ENCODE measurements at places on chromosomes 7 and 10. TPM values are rescaled to one million over a fixed set of nuclear protein-coding genes. Genes with fewer than 3 reads are reported as not detected.

DNA sequence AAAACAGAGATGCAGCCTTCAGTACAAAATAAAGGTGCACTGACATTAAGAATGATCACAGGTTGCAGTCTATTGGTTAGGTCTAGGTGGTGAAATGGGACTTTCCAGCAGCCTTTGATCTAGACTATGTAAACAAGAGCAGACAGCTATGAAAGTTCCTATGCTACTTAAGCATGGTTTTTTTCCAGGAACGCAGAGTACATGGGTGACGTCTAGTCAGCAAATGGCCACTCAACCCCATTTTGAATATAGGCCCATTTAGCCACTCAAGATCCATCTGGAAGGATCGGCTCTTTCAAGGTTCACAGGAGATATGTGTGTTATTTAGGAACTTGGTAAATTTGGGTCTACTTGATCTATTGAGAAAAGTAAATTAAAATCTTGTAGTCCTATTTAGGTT, 1424.6 kb upstream of the LRRTM3 start:
- DNase-seq, result no peak

GRCh38 chr10:18684416-18684815, 25.2 kb downstream of the ARL5B start:
- no peak for DNase-seq

- DNase-seq, result no peak
These were observed 12.2 kb downstream of the DGKI start for GRCh38 chr7:137834552-137834951.

DNA sequence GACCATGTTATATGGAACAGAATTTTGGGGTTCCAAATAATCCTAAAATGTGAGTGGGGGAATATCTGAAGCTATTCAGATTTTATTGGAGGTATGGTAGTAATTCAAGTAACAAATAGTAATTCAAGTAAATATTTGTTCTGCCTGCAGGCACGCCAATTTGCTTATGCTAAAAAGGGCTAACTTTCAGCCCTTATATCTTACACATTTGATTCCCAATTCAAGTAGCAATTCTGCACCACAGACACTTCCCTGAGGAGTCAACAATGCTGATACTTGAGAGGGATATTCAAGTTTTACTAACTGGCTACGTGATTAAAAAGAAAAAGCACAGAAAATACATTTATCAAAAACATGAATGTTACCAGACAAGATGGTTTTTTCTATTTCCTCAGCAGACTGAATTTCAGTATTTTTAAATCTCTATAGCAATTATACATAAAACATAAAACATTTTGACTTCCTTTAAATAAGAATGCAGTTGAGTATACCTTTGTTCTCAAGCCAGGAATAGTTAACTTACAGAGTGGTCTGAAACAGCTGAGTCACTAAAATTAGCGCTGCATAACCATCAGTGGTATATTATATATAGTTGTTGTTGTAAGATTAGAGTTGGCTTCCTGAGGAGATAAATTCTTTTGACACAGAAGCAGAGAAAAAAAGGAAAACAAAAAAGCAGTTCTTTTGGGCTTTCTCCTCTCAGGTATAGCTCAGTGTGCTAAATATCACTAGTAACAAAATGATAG, 33.9 kb downstream of the MTPN start:
- no peak for DNase-seq

DNA sequence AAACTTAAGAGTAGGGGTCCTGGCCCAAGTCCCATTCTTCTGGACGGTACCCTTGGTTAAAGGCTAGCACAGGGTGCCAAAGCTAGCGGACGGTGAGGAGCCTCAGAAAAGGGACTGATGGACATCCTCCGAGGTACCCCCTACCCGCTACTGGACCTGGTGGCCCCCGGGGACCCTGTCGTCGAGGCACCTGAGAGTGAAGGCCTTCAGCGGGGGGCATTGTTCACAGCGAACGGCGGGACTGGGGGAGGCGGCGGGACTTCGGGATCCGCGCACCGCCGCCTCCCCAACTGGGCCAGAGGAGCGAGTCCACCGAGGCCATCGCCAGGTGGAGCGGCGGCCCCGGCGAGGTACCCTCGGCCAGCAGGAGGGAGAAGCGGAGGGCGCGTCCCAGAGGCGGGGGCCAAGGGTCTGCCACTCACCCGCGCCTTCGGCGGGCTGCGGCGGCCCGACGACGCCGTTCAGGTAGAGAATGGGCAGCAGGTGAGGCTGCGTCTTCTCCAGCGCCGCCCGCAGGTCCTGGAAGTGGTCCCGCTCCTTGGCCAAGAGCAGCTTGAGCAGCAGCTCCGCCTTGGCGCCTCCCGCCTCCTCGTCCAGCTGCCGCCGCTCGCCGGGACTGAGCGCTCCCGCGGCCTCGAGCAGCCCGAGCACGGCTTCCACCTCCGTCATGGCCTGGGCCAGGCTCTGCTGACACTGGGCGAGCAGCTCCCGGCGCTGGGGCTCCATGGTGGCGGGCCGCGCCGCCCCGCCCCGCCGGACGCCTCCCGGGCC, 575 bp downstream of the DLG5 start:
- DNase-seq, result peak; percentile 96

TDRD1 gene
- total RNA-seq, result 0.59 TPM

LRRC4 gene
- 0.29 TPM for total RNA-seq

HTR7 gene
- total RNA-seq, result 9.8 TPM
